Foreskin keratinocyte (primary cell): ENCODE measurements at places on chromosomes 4 and X. TPM values are rescaled to one million over a fixed set of nuclear protein-coding genes. Genes with fewer than 3 reads are reported as not detected.

ZNF280C gene
- 5.0 and 5.3 TPM in 2 replicates for total RNA-seq

NPY1R gene
- total RNA-seq: 0.04 and 0.17 TPM in 2 replicates

KCNIP4 gene
- not detected in 2 replicates for total RNA-seq

TCP11X2 gene
- total RNA-seq: not detected in 2 replicates

MSANTD1 gene
- 0.07 TPM in 2 replicates for total RNA-seq

TAPT1 gene
- total RNA-seq: 10.1 and 13.3 TPM in 2 replicates

DRD5 gene
- total RNA-seq: not detected in 2 replicates

BTC gene
- total RNA-seq: 0.27 and 0.46 TPM in 2 replicates

FOXP3 gene
- total RNA-seq: 0.11 and 0.14 TPM in 2 replicates

NIPAL1 gene
- total RNA-seq: 16.2 and 17.0 TPM in 2 replicates

MAGEA9 gene
- total RNA-seq: not detected in 2 replicates

GAGE12G gene
- not detected in 2 replicates for total RNA-seq

TRIM75 gene
- not detected in 2 replicates for total RNA-seq

CT45A10 gene
- not detected in 2 replicates for total RNA-seq

CFAP299 gene
- not detected in 2 replicates for total RNA-seq

NALF2 gene
- 0.95 and 2.0 TPM in 2 replicates for total RNA-seq

ZNF157 gene
- total RNA-seq: 0.14 and 0.24 TPM in 2 replicates

KCNE5 gene
- 0.24 and 0.46 TPM in 2 replicates for total RNA-seq

SLC16A2 gene
- 26.4 and 30.4 TPM in 2 replicates for total RNA-seq

AKAP14 gene
- total RNA-seq: not detected in 2 replicates

MAGEE2 gene
- not detected in 2 replicates for total RNA-seq

LCORL gene
- 7.1 and 7.3 TPM in 2 replicates for total RNA-seq

MAGEE1 gene
- 3.6 and 3.8 TPM in 2 replicates for total RNA-seq

SRP72 gene
- total RNA-seq: 120 and 122 TPM in 2 replicates

ARR3 gene
- not detected in 2 replicates for total RNA-seq

GBA3 gene
- 0.07 and 0.14 TPM in 2 replicates for total RNA-seq

RIBC1 gene
- total RNA-seq: 0.35 and 0.58 TPM in 2 replicates

TRIML2 gene
- total RNA-seq: 18.7 and 53.0 TPM in 2 replicates

NXF2B gene
- total RNA-seq: not detected in 2 replicates

MAB21L2 gene
- total RNA-seq: not detected in 2 replicates

AKAP4 gene
- not detected in 2 replicates for total RNA-seq

HOPX gene
- total RNA-seq: 4.5 and 8.1 TPM in 2 replicates

FAM47E gene
- total RNA-seq: not detected in 2 replicates

UNC5C gene
- total RNA-seq: not detected in 2 replicates

RNF175 gene
- total RNA-seq: 0.04 TPM in 1 of 2 replicates, not detected in the other

NBDY gene
- 20.8 and 21.9 TPM in 2 replicates for total RNA-seq

GPR173 gene
- 0.35 and 0.75 TPM in 2 replicates for total RNA-seq

ENPEP gene
- under 0.01 TPM in 1 of 2 replicates, not detected in the other for total RNA-seq

PIGA gene
- total RNA-seq: 12.2 and 12.4 TPM in 2 replicates

NAP1L3 gene
- 0.11 and 0.61 TPM in 2 replicates for total RNA-seq

ACOX3 gene
- 11.5 and 17.8 TPM in 2 replicates for total RNA-seq

CENPI gene
- total RNA-seq: 24.1 and 27.7 TPM in 2 replicates

PCDH19 gene
- total RNA-seq: under 0.01 TPM in 1 of 2 replicates, not detected in the other
